Stimulated activated CD8-positive, alpha-beta memory T cell treated with anti-CD3 and anti-CD28 coated beads, Interleukin-2, amount 100 ng/mL, for 48 hours (primary cell): ENCODE measurements at places on chromosomes 3 and 15.

DNA sequence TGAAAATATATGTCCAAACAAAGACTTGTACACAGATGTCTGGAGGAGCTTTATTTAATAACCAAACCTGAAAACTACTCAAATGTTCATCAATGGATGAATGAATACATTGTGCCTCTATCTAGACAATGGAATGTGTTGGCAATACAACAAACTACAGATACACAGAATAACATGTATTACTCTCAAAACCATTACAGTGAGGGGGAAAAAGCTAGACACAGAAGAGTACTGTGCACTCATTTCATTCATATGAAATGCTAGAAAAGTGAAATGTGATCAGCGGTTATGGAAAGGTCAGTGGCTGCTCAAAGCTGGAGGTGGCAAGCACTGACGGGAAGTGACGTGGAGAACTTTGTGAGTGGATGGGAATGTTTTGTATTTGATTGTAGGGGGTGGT lies 13.2 kb downstream of the STOML1 start:
- DNase-seq, result no peak

- no peak for DNase-seq
Measured at GRCh38 chr3:141331377-141332318, 36.7 kb upstream of the ZBTB38 start.

DNA sequence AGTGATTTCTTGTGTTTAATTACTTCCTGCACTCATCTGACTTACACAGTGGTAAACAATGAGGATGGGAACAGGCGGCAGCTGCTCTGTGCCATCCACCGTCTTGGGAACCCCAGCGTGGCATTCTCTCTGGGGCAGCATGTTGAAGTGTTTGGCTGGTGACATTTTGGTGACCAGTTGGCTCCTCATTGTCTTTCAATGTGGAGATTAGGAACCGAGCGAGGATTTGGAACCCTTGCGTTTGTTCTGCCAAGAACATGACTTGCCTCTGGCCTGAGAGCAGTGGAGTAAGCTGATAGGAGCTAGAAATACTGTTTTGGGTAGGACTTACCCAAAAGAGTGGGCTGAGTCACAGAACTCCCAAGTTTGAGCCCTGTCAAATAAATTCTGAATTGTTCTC lies 88.8 kb downstream of the IGF1R start:
- no peak for DNase-seq

- DNase-seq, result peak; percentile 35
Measured at GRCh38 chr15:60121845-60122244, 117.7 kb downstream of the FOXB1 start.

DNA sequence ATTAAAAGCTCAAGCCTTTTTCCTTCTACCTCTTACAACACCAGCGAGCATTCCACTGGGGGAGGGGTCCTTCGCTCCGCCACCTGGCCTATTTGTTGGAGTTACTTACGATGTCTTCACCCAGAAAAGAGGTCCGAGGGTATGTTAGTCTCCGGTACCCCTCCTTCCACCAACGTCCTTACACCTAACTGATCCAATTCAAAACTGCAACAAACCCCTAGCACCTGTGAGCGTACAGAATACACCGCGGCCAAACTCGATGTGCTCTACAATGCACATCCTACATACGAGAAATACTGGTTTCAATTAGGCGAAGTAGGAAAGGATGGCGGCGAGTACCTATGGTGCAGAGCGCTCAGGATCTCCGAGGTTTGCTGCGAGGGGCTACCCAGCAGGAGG lies 944 bp downstream of the SLITRK3 start:
- no peak for DNase-seq
